T47D (cell line): ENCODE measurements at places on chromosomes 12 and 14.

DNA sequence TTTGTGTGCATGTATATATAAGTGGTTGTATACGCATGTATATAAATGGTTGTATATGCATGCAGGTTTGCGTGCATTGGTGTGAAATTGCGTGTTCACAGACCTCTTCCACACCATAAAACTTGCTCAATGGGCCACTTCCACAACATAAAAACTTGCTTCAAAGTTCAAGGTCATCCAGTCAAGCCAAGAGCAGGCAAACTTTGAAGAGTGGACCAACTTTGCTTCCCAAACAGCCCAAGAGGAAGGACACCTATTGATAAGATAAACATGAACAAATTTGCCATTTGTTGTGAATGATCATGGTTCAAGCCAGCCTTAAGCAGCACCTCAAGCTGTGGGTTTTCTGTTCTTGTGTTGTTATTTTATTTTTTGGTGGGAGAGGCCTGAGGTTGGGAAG is 25.2 kb upstream of the PPP1CC start:
- no peak for DNase-seq

GRCh38 chr14:60773558-60773957 is 39.0 kb downstream of the MNAT1 start:
- no peak for DNase-seq

DNA sequence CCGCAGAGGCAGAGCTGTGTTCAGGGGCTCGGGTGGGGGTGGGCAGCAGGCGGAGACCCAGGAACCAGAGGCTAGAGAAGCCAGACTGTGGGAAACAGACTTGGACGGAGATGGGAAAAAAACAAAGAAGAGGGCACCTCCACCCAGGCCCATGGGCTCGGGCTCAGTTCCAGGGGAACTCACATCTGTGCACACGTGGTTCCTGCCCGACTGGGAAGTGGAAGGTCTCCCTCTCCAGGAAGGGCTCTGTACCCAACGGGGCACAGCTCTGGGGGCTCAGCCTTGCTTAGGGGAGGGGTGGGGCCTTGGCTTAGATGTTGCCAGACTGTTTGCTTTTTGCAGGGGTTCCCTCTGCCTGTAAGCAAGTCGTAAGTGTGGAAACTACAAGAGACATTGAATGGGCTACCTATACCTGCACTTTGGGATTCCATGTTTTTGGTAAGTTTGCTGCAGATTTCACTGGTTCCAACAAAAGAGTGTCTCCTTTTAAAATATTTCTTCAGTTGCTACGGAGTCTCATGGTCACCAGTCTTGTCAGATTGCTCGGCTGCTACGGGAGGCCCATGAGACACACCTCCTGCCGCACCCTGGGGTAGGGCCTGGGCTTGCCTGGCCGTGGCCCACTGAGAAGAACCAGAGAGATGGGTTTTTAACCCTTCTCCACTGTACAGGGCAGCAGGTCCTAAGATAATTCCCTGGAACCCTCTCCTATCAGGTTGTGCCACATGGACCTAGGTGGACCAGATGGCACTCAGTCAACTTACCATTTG is 127.6 kb upstream of the EVL start:
- DNase-seq, result no peak

GRCh38 chr14:61584331-61584741 is 111.0 kb upstream of the HIF1A start:
- DNase-seq, result no peak

DNA sequence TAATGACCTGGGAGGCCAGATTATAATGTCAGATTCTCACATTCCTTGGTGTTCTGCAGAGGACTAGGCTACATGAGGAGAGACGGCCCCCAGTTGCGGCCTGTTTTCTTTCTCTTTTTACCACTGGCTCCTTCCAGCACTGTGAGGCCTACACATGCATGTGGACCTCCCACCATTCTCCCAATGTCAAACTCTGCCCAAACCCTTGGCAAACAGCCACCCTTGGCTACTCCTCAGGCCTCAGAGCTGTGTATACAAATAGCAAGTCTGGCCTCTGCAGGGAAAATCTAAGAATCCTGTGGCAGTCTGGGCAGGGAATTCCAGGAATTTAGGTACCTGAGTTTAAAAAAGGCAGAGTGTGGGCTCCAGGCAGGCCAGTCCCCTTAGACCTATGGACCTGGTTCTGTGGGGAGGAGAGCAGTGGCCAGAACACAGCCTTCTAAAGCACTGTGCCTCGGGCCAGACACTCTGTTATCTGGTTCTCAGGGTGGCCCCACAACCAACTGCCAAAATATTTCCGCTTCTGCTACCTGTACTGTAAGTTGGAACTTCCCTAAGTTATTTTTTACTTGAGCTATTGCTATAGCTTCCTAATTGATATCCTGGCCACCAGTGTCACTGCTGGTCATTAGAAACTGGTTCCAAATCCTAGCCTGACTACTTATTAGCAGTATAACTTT is 19.9 kb upstream of the NEDD1 start:
- DNase-seq, result no peak

DNA sequence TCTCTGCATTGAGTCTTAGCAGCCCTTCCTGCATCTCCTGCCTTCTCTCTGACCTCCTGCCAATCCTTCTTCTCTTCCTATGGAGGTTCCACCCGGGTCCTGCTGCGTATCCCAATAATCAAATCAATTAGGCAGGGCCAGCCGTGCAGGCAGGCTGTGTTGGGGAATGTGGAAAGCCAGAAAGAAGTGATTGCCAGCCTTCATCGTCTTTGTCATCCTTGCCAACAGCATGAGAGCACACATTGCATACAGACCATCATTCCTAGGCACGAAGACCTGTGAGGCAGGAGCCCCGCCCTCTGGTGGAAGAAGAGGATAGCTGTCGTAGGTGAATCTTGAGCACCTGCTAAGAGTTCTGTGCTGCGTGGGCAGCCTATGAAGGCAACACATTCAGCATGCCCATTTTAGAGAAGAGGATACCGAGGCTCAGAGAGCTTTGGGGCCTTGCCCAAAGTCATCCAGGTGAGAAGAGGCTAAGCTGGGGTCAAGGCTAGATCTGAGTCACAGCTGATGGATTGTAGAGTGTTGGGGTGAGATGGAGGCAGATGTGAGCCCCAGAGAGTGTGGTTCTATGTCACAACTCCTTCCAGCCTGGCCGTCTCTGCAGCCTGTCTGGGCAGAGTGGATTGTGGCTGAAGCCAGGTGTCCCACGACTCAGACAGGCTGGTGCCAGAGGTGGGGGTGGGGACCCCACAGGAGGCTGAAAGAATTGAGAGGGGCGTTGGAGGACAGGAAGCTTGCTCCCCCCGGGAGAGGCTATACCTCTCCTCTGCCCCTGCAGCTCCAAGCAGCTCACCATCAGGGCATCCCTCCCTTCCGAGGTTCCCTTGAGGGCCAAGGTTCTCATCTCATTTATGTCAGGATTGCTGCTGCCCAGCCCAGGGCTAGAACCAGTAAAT is 12.7 kb downstream of the C14orf132 start:
- peak; percentile 65 for DNase-seq

DNA sequence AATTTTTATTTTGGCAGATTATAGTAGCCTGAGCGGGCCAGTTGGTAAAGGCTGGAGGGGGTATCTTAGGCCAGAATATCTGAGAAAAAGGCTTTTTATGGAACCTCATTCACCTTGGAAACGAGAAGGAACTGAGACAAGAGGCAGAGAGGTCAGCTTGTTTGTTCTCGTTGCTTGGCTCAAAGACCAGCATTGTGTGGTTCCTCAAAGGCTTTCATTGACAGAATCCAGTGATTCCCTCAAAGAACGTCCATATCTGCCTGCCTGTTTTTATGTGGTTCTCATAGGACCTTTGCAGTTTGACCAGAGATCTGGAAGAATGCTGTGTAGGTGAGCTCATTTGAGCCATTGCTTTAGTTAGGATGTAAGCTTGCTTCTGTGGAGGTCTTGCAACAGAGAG is 117.3 kb downstream of the CFAP54 start:
- DNase-seq, result no peak

- no peak for DNase-seq
These were observed 24.7 kb upstream of the GPR132 start for GRCh38 chr14:105089746-105090492.

GRCh38 chr12:122046145-122046544 is 24.5 kb downstream of the BCL7A start:
- DNase-seq, result no peak

- DNase-seq, result no peak
These were observed 50.0 kb upstream of the USP44 start for GRCh38 chr12:95601091-95601961.

GRCh38 chr14:100305324-100306100 is 732 bp downstream of the SLC25A29 start:
- DNase-seq, result peak; percentile 64

DNA sequence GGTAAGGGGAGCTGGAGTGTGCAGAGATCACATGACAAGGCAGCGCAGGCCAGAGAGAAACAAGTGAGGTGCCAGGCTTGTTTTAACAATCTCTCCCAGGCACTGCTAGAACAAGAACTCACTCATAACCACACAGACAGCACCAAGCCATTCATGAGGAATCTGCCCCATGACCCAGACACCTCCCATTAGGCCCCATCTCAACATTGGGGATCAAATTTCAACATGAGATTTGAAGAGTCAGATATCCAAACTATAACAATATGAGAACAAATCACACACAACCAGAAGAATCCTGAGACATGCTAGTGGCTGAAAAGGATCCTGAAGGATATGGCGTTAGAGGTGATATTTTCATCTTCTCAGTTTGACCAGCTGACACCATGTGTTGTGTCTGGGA is 21.9 kb downstream of the OR6J1 start:
- DNase-seq, result no peak

GRCh38 chr14:72657214-72657921 is 236.5 kb downstream of the DPF3 start:
- no peak for DNase-seq

DNA sequence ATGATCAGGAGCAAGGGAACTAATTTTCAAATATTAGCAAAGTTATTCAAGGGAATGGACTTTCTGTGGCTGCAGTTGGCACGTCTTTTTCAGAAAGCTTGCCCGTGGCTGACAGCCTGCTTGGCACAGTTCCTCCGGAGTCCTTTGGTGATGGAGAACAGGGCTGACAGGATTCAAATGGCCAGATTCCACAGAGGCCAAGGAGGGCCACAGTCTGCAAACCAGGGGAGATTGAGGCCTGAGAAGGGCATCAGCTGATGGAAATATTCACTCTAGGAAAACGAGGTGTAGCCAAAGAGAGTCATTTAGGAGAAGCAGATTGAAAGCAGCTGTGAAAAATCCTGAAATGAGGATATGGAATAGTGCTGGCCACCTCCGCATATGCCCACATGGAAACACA is 178.3 kb downstream of the EMP1 start:
- DNase-seq, result no peak

GRCh38 chr12:55703288-55703687 is 4.4 kb downstream of the ITGA7 start:
- no peak for DNase-seq

- DNase-seq, result no peak
These were observed 11.0 kb downstream of the PRPH start for GRCh38 chr12:49305762-49306510.

DNA sequence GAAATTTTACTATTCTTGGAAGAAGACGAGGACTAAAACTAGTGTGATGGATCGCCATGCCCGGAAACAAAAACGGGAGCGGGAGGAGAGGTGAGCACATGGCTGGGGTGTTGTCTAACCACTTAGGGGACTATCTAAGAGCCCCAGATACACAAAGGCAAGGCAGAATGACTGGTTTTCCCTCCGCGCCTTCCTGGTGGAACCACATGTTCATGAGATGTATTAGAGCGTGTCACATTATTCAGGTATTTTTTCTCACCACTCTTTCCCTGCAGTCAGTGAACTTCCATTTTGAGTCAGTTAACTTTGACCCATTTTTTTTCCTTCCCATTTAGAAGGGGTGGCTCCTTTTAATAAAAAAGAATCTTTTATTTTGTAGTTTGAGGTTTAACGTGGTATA is 68.8 kb upstream of the TRAF3 start:
- no peak for DNase-seq

GRCh38 chr14:73943083-73943482 is 6.8 kb downstream of the FAM161B start:
- peak; percentile 24 for DNase-seq

- DNase-seq, result no peak
These were observed 133.6 kb upstream of the SLC35F4 start for GRCh38 chr14:57999471-57999870.

GRCh38 chr12:31225656-31226535 is 100.1 kb downstream of the SINHCAF start:
- peak; percentile 69 for DNase-seq

- DNase-seq, result no peak
These were observed 33.3 kb upstream of the CCND2 start for GRCh38 chr12:4240161-4240783.

DNA sequence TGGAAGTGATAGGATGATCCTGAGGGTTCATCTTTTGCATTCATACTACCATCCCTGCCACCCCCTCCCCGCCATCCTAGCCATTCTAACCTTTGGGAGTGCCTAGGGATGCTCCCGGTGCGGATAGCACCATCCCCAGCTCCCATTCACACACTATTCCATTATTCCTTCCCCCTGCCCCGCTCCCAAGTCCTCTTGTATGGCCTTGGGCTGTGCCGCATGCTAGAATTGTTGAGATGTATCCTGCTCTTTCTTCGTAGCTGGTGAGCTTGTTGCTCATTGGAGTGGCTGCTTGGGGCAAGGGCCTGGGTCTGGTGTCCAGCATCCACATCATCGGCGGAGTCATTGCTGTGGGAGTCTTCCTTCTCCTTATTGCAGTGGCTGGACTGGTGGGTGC is 644 bp downstream of the TSPAN31 start:
- no peak for DNase-seq

DNA sequence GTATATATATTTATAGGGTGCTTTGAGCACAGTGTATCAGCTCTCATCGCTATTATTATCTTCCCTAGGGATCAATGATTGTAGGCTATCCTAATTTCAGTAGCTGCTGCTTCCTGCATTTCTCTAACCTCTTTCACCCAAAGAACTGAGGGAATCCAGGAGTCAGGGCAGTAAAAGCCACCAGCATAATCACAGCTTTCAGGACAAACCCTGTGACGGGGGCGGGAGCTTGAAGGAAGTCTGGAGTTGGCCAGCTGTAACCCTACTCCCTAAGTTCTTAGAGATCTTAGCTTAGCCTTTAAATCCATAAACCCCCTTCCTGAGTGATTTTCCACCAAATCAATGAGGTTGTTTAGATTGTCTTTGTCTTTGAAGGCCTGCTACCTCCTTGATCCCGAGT is 33.7 kb downstream of the FLVCR2 start:
- no peak for DNase-seq

DNA sequence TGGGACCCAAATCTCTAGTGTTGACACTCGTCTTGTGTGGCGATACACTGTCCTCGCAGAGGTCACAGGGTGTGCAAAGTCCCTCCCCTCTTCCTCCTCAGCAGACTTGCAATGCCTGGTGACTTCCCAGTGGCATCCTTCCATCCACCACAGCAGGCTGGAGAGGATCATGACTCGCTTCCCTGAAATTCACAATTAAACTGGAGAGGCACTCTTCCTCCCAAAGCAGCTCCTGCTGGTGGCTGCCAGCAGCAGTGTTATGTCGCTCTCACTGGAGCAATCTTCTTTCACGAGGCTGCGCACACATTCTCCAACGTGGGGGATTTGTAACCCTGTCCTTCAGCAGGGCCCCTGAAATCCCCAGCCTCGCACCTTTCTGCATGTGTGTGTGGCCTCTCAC is 145.2 kb upstream of the TMCC3 start:
- peak; percentile 26 for DNase-seq
